Hematopoietic multipotent progenitor cell (in vitro differentiated cells): ENCODE measurements at places on chromosomes 1 and 21. TPM values are rescaled to one million over a fixed set of nuclear protein-coding genes. Genes with fewer than 3 reads are reported as not detected.

DNA sequence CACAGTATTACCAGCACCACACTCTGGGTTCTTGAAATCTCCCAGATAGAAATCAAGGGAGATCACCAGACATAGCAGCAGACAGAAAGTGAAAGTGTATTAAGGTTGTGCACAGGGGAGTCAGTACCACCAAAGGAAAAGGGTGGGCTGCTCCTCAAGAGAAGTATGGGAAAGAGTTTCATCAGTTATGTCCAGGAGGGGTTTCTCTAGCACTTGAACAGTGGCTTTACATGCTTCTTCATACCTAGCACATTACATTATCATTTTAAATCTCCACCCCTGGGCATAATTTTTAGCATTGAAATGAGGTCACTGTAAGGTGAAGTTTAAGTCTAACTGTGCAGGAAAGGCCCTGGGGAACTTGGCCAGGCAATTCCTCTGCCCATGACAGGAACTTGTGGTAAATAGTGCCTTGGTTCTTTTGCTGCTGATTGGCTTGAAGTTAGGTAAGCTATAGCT lies 601.0 kb downstream of the NUF2 start:
- no peak for DNase-seq

The LENEP gene
- total RNA-seq, result 0.54 TPM

GRCh38 chr1:999725-1000356 lies at the start of gene HES4:
TSS of gene HES4 (minus strand) at chr1:1000097. CDS start at chr1:999973, 124 bp downstream.
- DNase-seq, result no peak

GRCh38 chr1:182213163-182213562 lies 151.7 kb upstream of the ZNF648 start:
- DNase-seq, result no peak

GRCh38 chr1:118990513-118991152 lies 2.5 kb upstream of the TBX15 start:
- no peak for DNase-seq

The SPRR2F gene
- total RNA-seq, result not detected

The CCDC17 gene
- 4.3 TPM for total RNA-seq

DNA sequence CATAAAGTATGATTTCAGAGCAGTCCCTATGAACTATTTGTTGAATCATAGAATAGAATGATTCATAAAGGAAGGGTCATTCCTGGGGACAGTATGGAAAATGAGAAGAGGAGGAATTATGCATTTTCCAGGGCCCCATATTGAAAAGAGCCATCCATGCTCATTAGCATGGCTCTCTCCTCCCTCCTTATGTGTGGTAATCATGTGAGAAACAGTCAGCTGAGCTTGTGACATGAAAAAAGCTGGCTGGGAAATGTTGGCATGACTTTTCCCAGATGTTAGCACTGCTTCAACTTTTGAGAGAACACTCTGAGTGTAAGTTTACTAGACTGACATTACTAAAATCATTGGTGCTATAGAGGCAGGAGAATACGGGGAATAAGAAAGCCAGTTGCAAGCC lies 16.1 kb downstream of the TRIM67 start:
- DNase-seq, result no peak

- DNase-seq, result no peak
These were observed 13.1 kb upstream of the PTP4A2 start for GRCh38 chr1:31951276-31951675.

GRCh38 chr1:34822202-34822601 lies 29.4 kb downstream of the GJA4 start:
- no peak for DNase-seq

The GPA33 gene
- 3.5 TPM for total RNA-seq

The CRP gene
- total RNA-seq, result not detected

DNA sequence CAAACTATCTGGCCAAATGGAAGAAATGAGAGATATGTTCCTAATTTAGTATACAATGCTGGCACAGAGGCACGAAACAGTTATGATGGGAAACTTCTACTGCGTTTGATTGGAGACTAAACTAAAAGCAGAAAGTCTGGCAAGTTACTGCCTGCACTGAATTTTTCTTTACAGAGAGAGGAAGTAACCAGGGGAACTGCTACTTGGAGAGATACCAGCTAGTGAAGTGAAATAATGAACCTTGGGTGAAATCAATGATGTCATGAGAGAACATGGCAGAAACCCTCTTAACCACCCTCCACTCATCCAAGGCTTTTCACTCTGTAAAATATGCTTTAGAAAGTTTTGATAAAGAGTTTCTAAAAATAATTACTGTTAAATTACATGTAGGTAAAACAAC lies 29.3 kb downstream of the NIBAN1 start:
- DNase-seq, result no peak

The CD1D gene
- total RNA-seq, result 0.54 TPM

The CLCNKA gene
- not detected for total RNA-seq

The C8B gene
- total RNA-seq, result not detected

The MARCKSL1 gene
- total RNA-seq, result 34.5 TPM

The FNDC5 gene
- total RNA-seq, result not detected

DNA sequence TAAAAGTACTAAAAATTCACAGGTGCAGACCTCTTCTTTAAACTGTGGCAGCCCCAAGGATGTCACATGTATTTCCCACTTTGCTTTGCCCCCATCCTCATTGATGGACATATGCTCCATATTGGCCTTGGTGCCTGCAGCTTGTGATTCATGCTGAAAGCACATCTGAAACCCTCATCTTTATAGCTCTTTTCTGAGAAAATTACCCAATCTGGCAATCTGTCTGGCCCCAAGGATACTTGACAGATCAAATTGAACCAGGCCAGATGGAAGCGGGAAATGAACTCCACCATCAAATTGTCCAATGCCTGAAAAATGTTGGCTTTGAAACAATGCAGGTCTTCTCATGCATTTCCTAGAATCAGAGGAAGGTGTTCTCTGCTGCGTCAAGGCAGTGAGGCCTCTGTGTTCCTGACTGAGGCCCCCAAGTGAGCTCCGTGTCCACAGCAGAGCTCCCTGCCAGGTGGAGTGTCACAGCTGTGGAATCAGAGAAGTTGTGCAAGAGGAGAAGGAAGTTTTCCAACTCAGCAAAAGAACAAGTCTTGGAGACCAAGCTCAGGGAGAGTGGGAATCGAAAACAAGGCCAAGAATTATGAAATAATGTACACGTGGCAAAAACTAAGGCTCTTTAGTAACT lies 323.7 kb downstream of the PLPP3 start:
- no peak for DNase-seq

The PRAMEF25 gene
- total RNA-seq, result not detected

The RHEX gene
- total RNA-seq, result 46.0 TPM

GRCh38 chr1:183967914-183968313 lies 69.6 kb downstream of the COLGALT2 start:
- DNase-seq, result no peak

The CYP4A11 gene
- not detected for total RNA-seq

DNA sequence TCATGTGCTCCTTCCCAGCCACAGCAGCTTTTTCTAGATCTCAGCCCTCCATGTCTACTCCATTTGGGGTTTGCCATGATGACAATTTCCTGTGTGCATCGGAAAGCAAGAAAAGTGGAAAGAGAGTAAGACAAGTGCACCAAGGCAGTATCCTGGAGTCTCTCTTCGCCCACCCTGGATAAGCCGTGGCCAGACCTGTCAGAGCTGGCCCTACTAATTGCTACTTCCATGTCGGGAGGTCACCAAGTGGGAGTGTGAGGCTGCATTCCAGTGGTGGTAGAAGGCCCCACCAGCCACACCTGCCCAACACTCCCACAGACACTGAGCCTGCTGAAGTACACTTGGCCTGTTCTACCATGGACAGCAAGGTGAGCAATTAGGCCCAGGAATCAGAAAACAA lies 14.0 kb upstream of the LORICRIN start:
- no peak for DNase-seq

GRCh38 chr1:209850342-209850979 lies 22.7 kb downstream of the UTP25 start:
- peak; percentile 25 for DNase-seq

The DYNLT5 gene
- 15.1 TPM for total RNA-seq

DNA sequence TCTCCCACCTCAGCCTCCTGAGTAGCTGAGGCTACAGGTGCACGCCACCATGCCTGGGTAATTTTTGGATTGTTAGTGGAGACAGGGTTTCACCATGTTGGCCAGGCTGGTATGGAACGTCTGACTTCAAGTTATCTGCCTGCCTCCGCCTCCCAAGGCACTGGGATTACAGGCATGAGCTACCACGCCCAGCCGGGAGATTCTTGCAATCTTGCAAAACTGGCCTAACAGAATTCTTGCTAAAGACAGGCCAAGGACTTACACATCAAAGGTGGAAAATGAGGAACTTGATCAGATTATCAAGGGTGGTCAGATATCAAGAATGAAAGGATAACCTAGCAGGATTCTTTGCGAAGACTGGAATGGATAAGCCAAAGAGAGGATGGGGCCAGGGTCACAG lies 98.3 kb upstream of the TIAM1 start:
- no peak for DNase-seq

The LCE1C gene
- not detected for total RNA-seq

- DNase-seq, result no peak
These were observed 3.2 kb upstream of the DISP3 start for GRCh38 chr1:11475748-11476147.

GRCh38 chr1:1371746-1372711 lies 3.0 kb downstream of the AURKAIP1 start:
- DNase-seq, result peak; percentile 53

DNA sequence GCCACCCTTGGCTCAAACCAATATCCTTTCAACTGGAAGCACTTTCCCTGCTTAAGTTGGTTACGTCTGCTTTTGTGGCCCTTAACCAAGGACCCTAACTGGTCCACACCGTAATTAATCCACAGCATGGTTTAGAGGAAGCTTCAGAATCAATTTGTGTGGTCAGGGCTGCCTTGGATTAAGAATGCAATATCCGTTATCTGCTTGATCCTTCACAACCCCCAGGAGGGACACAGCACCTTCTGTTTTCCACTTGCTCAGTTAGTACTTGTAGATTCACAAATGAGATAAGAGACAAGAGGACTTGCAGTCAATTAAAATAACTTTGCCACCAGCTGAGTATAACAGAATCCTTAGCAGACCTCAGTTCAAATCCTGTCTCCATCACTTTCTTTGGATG lies 56.9 kb upstream of the LRP8 start:
- no peak for DNase-seq

GRCh38 chr1:157136133-157136532 lies 2.1 kb downstream of the ETV3 start:
- DNase-seq, result no peak

The CAMSAP2 gene
- under 0.01 TPM for total RNA-seq

- no peak for DNase-seq
These were observed 13.2 kb downstream of the EFHD2 start for GRCh38 chr1:15422871-15423270.

- DNase-seq, result no peak
These were observed 32.4 kb upstream of the SERTAD4 start for GRCh38 chr1:210200124-210200736.

GRCh38 chr1:180927841-180928240 lies 15.1 kb downstream of the KIAA1614 start:
- no peak for DNase-seq

- no peak for DNase-seq
These were observed 226.2 kb downstream of the AJAP1 start for GRCh38 chr1:4880626-4881025.

DNA sequence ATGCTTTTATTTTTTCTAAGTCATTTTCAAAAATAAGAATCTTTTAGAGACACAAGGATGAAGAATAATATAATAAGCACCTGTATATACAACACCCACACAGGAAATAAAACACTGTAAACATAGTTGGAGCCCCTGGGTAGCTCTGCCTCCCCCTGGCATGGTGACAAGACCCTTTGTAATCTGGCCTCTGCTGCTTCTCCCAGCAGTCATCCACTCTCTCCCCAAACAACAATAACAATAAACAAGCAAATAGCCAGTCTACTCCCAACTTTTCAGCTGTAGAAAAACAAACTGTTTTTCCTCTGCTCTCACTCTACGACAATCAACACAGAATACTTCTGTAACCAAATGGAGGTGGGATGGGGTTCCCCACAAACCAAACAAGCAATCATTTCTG lies 110.1 kb downstream of the CSMD2 start:
- no peak for DNase-seq

DNA sequence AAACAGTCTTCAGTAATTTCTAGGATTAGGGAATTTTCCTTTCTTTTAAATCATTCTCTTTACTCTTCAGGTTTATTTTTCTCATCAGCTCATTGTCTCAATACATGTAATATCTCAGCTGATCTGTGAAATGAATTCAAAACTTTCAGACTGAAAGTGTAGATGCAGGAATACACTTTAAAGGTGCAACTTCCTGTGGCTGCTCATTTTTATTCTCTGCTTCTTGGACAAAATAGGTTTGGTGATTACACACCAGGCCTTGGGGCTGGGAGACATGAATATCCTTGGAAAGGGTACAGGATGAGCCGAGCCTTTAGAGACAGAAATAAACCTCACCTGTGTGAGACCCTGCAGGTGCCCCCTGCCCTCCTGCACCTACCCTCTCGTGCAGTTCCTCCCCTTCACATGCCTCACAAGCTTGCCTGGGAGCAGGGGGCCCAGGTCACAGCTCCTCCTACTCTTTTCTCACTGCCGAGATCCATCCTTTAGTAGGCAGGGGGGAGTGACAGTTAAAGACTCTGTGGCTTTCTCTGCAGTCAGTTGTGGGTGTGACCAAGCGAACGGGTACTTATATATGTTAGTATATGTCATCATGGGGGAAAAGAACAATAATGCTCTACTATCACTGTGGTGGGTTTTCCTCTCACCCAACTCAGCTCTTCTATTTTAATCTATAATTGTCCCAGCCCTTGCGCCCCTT lies 23.6 kb downstream of the XCL2 start:
- DNase-seq, result no peak

The PER3 gene
- 2.2 TPM for total RNA-seq
